Dermis blood vessel endothelial cell (primary cell): ENCODE measurements at places on chromosomes 5 and 9.
A peak's percentile ranks its signal among the peaks of the same experiment; 100 is the strongest.

DNA sequence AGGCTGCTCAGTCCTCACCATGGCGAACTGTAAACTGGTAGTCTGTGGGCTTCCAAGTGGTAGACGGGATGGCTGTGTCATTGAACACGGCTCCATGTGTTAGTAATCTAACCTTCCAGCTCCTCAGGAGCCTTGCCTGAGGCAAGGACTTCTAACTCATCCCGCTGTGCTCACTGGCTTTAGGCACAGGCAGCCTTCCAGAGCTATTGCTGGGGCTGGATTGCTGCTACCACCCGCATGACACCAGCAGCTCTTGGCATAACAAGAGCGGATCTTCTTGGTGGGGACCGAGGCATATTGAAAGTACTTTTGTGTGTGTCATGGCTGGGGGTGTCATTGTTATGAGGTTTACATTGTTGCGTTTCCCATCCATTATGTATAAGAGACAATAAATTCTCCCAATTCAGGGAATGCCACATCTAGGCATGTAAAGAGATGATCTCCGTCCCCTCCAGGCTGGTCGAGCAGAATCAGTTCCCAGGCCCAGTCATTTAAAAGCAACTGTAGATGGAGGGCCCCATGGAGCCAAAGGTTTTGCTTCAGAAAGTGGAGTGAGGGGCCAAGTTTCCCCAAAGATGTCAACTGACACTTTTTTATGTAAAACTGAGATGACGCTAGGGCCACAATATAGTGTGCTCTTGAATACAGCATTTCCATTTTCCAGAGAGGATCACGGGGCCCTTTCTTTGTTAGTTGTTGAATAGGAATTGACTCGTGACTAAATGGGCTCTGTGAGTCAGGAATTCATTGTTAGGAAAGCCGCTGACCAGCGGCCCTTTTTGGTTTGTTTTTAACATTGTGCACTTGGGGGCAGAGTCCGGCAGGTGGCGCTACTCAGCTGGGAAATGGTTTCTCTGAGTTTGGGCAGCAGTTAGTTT is 759.5 kb downstream of the TAF11L14 start:
- peak; percentile 26 for DNase-seq

DNA sequence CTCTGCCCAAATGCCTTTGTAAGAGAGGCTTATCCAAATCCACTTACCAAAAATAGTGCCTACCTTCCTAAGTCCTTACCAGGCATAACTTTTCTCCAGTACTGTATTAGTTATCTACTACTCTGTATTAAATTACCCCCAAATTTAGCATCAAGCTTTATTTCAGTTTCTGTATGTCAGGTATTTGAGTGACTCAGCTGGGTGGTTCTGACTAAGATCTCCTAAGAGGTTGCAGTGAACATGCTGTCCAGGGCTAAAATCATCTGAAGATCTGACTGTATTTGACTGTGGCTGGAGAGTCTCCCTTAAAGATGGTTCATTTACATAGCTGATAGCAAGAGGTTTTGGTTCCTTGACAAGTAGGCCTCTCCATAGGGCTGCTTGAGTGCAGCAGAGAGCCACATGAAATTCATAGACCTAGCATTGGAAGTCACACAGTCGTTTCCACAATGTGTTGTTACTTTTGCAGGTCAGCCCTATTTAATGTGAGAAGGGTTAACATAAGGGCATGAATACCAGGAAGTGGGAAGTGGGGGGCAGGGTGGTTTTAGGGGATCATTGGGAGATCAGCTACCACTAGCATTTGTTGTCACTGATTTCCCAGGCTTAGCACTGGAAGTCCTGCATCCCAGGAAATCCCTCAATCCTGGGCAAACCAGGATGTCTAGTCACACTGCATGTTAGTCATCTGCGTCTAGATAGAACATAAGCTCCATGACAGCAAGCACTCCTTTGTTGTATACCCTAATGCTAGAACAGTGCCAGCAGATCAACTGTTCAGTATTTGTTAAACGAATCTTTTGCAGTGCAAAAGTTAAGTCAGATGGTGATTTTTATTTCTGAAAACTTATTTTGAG is 2.0 kb upstream of the ZNF622 start:
- peak; percentile 32 for DNase-seq

DNA sequence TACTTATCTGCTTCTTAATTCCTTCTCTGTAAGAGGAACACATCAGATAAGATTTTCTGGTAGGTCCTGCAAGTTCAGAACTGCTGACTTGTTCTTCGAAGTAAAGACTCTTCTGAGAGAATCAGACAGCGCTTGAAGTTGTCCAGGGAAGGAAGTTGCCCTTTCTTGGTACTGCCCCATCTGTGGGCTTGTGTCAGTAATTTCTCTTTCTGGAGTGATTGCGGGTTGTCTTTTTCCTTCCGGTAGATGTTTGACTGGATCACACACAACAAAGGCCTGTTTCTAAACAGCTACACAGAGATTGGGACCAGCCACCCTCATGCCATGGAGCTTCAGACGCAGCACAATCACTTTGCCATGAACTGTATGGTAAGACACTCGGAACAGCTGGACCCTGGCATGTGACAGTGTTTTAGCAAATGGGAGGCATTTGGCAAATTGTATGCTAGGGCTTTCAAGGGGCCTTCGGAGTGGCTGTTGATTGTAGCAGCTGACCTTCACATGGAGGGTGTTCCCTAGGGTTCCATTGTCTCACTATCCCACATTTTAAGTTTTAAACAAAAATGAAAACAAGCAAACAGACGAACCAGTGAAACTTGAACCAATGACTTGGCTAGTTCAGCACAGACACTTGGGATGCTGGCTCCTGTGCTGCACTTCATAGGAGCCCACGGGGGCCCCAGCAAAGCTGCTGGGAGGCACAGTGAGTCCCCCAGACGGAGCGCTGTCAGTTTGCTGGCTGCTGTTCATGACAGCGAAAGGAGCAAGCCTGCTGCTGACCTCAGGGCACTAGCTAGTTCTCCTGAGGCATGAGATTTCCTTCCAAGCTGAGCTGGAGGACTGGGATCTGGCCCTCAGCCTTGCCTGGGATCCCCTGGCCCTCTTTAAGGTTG is 149.9 kb downstream of the TRIO start:
- no peak for DNase-seq

- no peak for DNase-seq
Measured at GRCh38 chr5:78979909-78980308, 5.2 kb downstream of the ARSB start.

- DNase-seq, result no peak
Measured at GRCh38 chr5:16570121-16570815, 46.5 kb downstream of the RETREG1 start.
